ENCODE measurements at places on chromosomes 6 and 20.

DNA sequence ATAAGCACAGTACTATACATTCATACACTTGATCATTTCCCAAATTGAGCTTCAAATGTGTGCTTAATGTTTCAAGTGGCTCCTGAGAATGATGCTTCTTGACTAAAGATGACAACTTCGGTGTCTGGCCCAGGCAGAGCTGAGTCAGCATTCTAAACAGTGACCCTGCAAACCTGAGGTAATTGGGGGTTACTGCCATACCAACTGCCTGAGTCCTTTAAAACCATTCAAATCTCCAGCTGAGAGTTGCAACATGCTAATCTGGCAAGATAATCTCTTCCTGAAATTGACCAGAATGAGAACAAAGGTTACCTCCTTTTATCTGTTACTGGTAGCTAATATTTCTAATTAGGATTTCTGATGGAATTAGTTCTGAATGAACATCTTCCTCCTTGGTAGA, 8.2 kb downstream of the BACH2 start:
- no peak for DNase-seq

- DNase-seq = no peak
These were observed 34.9 kb upstream of the EXOC2 start for GRCh38 chr6:727856-728255.

GRCh38 chr20:25250508-25250907, 2.6 kb downstream of the PYGB start:
- no peak for DNase-seq

DNA sequence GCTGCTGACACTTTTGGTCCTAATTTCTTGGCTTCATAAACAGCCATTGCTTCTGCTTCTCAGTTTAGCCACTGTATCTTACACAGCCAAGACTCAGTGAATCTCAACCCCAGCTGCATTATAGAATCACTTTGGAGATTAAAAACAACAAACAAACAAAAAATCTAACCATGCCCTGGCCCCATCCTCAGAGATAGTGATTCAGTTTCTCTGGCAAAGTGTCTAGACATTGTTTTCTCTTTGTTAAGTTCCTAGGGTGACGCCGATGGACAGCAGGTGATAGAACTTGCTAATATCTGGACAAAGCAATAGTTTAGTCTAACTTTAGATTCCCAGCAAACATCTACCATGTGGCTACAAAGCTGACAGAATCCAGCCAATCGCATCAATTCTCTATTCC, 2.9 kb downstream of the ADGRF5 start:
- DNase-seq = no peak

DNA sequence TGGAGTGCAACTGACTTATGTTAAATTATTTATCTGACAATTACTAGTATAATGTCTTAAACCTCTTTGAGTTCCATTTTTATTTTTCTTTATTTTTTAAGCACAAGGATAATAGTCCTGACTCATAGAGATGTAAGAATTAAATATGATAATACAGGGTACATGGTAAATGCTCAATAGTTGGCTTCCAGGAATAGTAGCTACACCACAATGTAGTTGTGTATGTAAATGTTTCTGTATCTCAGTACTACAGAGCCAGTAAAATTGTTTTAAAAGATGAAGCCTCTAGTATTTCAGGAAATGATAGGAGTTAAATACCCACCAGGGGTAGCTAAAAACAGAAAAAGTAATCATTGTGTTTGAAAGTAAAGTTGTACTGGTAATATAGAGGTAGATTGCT, 487.4 kb upstream of the IRAK1BP1 start:
- no peak for DNase-seq

DNA sequence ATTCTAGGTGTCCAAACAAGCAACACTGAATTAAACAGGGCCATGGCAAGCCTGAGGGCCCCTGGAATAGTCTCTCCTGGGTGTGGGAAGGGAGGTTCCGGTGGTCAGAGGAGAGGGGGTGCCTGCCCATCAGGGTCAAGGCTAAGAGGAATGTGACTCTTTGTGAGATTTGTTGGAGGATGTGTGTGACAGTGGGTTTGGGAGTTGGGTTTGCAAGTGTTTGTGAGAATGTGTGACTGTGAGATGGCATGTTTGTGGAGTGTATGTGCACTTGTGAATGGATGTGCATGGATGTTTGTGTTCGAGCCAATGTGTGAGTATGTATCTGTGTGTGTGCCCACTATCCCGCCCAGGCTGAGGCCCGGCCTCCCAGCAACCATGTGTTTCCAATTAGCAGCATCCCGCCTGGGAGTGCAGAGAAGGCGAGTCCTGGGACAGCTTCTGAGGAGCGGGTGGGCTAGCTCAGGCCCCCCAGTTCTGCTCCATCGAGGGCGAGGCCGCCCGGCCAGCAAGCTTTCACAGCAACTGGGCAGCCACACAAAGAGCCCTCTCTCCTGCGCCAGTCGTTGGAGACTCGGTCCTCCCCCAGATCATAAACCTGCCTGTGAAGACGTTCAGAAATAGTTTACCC, 12.6 kb downstream of the FOXC1 start:
- no peak for DNase-seq

GRCh38 chr6:114471450-114471849, 128.6 kb upstream of the HS3ST5 start:
- no peak for DNase-seq

GRCh38 chr6:161482517-161482858, 208.6 kb upstream of the AGPAT4 start:
- DNase-seq = no peak

DNA sequence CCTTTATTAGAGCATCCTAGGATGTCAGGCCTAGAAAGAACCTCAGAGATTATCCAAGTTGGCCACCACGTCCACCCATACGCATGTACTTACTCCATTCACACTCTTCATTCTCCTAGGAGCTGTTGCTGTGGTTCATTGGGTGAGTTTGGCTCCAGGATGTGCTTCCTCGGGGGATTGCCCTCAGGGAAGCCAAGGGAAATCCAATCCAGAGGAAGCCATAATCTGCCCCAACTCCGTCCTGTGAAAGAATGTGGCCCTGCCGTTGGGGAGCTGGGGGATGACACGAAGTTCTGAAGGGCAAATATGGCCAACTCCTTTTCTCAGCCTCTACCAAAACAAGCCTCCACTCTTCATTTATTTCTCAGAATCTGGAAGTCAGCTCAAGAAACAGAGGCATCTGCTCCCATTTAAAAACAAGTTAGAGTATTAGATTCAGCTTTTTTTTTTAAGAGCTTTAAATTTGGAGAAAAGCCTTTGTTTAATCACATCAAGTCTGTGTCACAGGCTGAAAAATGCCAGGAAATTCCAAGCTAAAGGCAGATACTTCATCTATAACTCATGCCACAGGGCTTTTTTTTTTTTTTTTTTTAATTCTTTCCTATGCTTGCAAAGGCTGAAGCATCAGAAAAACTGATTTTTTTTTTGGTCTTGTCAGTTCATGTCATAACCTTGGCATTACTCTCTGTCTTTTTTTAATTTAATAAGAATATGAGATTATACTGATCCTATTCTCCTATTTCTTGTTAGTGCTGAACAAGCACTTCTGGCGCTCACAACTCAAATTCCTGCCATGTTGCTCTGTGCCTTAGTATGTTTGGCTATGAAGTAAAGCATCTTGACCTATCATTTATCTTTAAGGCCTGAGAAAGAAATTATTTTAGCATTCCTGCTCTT, 480.9 kb upstream of the MARCKS start:
- DNase-seq = no peak

GRCh38 chr6:36862164-36862847, 12.3 kb downstream of the PPIL1 start:
- no peak for DNase-seq

Measured in CD4-positive, alpha-beta T cell treated with Interleukin-10 for 1 hour (primary cell).